Dorsolateral prefrontal cortex (tissue), 122 donors: ENCODE measurements at places on chromosomes 11 and 22.

DNA sequence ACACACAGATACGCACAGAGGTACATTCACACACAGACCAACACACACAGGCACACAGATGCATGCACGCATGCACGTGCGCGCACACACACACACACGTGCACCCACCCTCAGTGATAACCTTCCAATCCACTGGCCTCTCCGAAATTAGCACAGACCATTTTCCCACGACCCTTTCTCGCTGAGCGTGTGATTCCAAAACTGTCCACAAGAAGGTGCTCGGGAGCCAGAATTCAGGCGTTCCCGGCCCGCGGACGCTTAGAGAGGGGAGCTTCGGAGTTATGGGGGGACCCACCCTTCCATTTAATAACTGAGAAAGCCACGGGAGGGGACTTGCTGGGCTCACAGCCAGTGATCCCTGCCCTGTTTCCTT is 33.8 kb upstream of the SLC35C1 start:
- peak; percentile 67 for DNase-seq

DNA sequence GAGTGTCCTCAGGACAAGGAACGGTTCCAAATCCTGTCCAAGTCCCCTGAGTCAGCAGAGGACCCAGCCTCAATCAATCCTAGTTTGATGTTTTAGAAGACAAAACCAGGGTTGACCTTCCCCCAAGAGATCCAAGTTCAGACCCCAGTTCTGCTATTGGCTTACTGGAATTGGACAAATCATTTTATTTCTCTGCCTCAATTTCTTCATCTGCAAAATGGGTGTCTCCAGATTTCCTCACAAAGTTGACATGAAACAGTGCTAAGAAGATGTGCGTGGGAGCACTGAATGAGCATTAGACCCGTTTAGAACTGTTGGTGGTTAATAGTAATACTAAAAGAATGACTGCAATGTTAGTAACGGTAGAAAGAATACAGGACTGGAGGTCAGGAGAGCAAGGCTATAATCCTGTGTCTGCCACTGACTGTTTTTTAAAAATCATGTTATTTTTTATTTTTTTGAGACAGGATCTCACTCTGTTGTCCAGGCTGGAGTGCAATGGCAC is 32.8 kb upstream of the SCUBE1 start:
- no peak for DNase-seq

- DNase-seq = no peak
These were observed 14.3 kb upstream of the MUC2 start for GRCh38 chr11:1060410-1060809.

DNA sequence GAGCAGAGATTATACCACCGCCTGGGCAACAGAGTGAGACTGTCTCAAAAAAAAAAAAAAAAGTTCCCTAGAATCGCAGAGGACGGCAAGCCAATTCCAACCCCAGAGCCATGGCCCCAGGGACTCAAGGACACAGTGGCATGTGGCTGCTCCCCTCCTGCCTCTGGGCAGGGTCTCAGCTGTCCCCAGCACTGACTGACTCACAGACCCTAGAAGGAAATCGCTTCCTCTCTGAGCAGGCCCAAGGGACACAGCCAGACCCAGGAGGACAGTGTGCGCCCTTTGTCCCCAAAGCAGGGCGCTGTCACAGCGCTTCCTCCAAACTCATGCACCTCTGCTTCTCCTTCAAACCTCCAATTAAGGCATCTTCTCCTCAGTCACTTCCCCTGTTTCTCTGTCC is 2.3 kb downstream of the PACSIN3 start:
- no peak for DNase-seq

- DNase-seq = no peak
These were observed 62.7 kb upstream of the NECTIN1 start for GRCh38 chr11:119791701-119792151.

DNA sequence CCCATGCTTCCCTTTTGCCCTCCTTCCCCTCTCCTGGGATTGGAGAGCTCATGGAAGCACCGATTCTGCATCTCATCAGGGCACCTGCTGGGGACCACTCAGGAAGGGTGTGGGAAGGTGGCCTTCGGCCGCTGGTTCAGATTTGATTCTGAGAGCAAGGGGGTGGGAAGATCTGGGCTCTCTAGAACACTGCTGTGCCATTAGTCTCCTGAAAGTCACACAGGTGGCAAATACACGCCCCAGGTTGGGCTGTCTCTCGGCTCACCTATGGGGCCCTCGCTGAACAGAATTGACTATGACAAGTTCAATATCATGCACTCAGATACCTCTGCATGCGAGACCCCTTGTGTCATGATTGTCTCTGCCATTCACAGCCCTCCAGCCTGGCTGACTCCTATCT is 12.8 kb upstream of the APOBEC3A start:
- no peak for DNase-seq

DNA sequence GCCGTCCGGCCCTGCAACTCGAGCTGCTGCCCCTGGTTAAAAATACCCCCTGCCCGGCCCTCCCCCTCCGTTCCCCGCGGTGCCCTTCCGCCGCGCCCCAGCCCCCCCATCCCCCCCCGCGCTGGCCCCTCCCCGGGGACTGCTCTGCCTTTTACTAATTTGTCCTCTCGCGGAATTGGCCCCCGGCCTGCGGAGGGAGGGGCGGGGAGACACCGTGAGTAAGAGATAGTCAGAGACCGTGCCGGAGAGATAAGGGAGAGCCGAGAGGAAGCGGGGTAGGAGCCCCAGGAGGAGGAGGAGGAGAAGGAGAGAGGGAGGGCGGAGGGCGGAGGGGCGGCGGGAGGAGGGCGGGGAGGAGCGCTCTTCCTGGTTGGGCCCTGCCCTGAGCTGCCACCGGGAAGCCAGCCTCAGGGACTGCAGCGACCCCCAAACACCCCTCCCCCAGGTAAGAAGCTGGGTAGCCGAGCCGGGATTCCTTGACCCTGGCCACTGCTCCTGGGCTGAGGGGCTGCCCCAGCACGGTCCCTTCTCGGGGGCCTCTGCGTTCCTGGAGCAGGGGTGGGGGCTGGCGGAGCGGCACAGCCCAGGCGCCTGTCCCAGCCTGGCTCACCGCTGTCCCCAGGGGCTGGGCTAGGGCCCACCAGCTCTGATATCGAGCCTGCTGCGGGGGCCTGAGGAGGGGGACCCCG is at the start of gene CAPN1:
CAPN1 (plus strand) TSS at position 360 of the 689 bp plus-strand sequence. CDS start 774 bp downstream, outside the sequence.
- DNase-seq = no peak

DNA sequence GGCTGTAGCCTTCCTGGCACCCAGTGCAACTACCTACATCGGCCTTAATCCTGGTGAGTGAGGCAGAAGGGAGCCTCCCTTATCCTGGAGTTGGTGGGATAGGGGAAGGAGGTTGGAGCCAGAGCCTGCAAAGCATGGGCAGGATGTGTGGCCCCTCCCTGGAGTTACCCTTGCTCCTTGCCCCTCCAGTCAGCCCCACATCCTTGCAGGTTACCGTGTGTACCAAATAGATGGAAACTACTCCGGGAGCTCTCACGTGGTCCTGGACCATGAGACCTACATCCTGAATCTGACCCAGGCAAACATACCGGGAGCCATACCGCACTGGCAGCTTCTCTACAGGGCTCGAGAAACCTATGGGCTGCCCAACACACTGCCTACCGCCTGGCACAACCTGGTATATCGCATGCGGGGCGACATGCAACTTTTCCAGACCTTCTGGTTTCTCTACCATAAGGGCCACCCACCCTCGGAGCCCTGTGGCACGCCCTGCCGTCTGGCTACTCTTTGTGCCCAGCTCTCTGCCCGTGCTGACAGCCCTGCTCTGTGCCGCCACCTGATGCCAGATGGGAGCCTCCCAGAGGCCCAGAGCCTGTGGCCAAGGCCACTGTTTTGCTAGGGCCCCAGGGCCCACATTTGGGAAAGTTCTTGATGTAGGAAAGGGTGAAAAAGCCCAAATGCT is 3.9 kb downstream of the SMPD1 start:
- no peak for DNase-seq

GRCh38 chr11:31795706-31796498 is 15.2 kb downstream of the PAX6 start:
- no peak for DNase-seq

- no peak for DNase-seq
These were observed 11.1 kb upstream of the MS4A2 start for GRCh38 chr11:60077216-60077817.

GRCh38 chr11:120205596-120206161 is 5.2 kb upstream of the OAF start:
- DNase-seq = no peak

GRCh38 chr11:66107600-66108510 is 37.8 kb downstream of the PACS1 start:
- DNase-seq = no peak

DNA sequence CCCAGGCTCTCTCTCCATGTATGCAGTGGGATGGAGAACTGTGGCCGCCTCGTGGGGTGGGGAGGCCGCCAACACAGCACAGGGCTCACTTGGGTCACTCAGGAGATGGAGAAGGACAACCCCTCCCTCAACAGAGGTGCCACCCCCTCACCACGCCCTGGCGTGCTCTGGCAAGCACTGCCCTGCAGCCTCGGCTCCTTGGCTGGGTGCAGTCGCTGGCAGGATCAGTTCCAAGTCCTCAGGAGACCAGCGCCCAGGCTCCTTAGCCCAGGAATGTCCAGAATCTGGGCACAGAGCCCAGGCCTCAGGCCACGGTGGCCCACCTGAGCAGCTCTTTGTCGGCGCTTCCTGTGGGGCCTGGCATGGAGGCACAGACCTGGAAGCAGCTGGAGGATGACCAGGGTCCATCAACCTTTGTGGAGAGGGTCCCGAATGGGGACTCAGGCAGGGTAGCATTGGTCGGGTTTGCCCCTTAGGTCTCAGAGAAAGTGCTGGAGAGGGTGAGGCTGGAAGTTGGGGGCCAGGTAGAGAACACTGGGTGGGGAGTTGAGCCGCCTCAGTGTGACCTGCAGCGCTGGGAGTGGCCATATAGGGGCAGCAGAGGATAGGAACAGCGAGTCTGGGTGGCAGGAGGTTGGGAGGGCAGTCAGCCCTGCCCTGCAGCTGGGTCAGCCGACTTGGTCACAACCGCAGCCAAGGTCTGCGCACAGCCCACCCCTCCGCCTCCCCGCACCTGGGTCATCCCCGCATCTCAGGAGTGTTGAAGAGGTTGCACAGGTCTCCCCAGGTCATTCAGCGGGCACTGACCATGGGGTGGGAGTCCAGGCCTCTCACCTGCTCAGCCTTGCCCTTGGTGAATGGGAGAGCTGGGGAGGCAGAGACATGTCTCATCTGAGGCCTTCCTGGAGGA is 8.2 kb downstream of the SUSD2 start:
- peak; percentile 47 for DNase-seq

GRCh38 chr11:90890347-90890746 is 667.5 kb upstream of the CHORDC1 start:
- no peak for DNase-seq

DNA sequence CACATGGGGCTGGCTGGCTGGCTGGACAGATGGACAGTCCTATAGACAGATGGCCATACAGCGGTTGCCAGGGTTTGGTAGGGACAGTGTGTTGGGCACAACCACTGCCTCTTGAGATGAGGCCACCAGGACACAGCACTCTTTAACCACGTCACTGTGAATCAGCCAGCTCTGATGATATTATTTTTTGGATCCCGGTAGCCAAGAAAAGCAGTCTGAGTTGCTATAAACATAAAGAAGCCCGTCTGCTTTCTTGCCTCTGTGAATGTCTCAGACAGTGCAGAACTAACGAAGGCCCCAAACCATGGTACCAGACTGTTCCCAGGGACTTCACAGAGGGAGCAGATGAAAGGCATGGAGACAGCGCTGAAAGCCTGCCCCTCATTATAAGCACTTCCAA is 115.9 kb upstream of the CSNK2A3 start:
- DNase-seq = no peak

DNA sequence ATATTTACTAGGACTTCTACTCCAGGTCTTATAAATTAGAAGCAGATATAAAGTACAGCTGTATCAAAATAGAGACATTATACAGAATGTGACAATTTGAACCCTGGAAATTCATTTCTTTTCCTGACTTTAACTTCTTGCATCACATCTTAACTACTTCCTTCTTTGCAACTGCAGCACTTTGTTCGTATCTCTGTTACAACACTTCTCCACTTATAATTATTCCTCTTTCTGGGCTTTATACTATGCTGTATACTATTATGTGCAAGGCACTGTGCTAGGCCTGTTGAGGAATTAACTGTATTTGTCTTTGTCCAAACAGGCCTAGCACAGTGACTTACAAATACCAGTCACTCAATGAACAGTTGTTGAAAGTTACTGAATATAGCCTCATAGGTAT is 1.8 kb upstream of the SLC36A4 start:
- no peak for DNase-seq

DNA sequence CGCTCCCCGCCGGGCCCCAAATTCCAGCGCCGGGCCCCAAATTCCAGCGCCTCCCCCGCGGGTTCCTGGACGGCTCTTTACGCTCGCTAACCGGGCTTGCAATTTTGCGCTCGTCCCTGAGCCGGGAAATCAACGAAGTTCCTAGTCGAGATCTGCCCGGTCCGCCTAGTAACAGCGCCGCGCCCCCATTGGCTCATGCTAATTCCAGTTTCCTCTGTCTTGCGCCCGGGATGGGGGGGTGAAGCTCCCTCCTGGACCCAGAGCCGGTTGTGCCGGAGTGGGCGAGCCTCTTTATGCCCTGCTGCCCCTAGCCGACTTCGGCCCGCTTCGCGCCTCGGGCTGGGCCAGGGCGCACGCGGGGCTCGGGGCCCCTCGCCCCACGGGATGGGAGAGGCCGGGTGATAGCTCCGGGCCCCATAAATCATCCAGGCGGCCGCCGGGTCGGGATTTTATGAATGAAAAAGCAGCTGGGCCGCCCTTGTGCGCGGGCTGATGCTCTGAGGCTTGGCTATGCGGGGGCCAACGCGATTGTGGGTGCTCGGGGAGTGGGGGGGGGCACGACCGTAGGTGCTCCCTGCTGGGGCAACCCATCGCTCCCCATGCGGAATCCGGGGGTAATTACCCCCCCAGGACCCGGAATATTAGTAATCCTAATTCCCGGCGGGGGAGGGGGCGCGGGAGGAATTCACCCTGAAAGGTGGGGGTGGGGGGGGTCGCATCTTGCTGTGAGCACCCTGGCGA is 1.8 kb upstream of the CCND1 start:
- peak; percentile 74 for DNase-seq

DNA sequence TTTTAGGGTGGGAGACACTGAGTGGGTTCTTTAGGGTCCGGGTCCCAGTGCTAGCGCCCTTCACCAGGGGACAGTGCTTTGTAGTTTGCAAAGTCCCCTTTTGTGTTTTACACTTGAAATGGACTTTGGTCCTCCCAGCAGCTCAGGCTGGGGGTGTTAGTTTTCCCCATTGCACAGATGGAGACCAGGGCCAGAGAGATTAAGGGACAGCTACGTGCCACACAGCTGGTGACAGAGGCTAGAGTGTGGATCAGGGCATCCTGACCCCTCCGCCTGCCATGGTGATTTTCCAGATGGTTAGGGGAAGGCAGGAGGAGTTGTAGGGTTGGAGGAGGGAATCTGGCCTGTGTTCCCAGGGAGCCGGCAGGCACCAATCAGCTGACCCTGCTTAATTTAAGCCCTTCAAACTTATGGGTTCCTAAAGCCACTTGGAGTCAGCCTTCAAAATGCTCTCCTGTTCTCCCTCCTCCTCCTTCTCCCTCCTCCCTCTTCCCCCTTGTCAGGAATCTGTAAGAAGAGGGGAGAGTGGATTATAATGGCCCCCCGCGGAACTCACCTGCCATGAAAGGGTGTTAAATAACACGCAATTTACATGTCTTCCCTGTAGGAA is 22.5 kb upstream of the MPPED1 start:
- no peak for DNase-seq

- no peak for DNase-seq
These were observed 12.8 kb upstream of the ST14 start for GRCh38 chr11:130146796-130147195.
